NCI-H526 treated with DMSO at 0.1 percent for 48 hours (cell line): ENCODE measurements at places on chromosomes 3 and 15.

DNA sequence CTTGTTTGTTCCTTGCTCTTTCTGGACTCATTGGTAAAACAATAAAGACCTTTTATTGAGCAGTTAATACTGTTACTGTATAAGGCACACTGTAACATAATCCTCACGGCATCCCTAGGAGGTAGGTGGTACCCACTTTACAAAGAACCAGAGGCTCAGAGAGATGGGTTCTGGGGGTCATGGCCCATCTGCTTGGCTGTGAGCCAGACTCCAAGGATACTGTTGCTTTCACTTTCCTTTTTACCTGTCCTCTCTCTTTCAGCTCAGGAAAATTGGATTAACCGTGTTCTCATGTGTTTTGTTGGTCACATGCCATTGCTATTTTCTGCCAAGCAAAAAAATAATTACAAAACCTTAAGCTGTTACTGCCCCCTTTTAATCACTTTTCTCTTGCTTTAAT lies 34.8 kb upstream of the FILIP1L start:
- no peak for DNase-seq

DNA sequence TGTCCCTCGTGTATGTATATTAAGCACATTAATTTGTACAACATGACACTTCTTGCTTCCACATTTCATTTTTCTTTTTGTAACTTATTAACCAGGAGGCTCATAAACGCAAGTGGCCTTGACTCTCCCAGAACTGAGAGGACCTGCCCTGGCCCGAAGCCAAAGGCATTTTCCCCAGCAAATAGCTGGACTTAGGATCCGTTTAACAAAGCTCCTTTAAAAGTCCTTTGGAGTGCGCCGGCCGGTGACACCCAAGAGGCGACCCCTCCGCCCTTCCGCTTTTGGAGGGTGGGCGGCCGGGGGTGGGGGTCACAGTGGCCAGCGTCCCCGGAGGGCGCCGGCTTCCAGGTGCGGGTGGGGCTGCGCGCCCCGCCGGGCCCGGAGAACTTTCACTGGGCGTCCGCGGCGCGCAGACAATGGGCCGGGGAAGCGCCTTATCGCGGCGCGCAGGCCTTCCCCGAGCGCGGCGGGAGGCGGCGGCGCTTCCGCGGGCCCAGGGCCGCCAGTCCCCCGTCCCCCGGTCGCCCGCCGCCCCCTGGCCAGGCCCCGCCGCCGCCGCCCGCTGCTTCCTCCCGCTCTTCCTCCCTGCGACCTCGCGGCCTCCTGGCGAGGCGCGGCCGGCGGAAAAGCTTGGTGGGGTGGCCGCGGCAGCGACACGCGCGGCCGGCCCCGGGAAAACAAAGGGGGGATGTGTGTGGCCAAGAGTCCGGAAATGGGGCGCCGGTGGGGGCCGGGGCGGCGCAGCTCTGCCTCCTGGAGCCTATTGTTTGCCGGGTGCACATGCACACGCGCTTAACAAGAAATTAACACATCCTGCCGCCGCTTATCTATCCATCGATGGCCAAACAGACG lies 613.4 kb downstream of the MCTP2 start:
- DNase-seq = peak; percentile 43

DNA sequence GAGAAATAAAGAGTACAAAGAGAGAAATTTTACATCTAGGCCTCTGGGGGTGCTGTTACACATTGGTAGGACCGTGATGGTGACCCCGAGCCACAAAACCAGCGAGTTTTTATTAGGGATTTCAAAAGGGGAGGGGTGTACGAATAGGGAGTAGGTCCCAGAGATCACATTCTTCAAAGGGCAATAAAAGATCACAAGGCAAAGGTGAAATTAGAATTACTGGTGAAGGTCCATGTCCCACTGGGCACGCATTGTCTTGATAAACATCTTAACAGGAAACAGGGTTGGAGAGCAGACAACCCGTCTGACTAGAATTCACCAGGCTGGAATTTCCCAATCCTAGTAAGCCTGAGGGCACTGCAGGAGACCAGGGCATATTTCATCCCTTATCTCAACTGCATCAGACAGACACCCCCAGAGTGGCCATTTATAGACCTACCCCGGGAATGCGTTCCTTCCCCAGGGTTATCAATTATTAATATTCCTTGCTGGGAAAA lies 4.3 kb downstream of the IRAK2 start:
- DNase-seq = no peak

DNA sequence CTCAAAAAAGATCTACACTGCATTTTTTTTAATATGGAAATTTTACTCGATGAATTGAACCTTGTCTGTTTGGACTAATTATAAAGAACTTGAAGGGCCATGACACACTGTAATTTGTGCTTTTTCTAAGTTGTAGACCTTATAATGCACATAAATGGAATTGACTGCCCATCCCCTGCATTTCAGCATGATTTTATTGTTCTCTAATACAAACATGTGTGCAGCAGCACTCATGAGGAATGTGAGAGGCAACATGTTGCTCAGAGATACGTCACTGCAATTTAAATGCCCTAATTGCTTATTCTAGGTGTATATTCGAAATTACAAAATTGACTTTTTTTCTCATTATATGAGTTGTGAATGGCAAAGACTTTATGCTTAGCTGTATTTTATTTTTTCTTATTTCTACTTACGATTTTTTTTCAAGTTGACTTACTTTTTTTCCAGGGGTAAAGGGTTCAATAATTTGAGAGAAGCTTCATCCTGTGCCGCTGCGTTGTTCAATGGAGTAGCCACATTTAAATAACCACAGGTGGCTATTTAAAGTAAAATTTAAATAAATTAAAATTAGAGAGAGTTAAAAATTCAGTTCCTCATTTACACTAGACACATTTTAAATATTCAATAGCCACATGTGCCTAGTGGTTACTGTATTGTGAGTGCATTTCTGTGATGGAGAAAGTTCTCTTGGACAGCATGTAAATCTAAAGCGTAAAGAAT lies 1346.4 kb downstream of the ROBO1 start:
- DNase-seq = no peak

DNA sequence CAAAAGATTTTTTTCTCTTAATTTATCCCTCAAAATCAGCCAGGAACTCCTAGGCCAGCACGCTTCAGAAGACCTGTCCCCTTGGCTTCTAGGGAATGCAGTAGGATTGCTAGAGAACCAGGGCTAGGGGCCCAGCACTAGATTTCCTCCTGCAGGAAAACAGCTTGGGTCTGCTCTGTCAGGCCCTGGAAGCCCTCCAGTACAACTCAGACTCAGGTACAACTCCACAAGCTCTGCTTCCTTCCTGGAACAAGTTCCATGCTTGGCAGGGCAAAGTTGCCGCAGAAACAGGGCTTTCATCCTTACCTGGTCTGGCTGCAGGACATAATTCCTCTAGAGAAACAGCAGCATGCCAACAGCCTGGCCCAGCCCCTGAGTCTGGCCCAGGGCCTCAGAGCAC lies 96.1 kb upstream of the CTNNB1 start:
- DNase-seq = no peak

DNA sequence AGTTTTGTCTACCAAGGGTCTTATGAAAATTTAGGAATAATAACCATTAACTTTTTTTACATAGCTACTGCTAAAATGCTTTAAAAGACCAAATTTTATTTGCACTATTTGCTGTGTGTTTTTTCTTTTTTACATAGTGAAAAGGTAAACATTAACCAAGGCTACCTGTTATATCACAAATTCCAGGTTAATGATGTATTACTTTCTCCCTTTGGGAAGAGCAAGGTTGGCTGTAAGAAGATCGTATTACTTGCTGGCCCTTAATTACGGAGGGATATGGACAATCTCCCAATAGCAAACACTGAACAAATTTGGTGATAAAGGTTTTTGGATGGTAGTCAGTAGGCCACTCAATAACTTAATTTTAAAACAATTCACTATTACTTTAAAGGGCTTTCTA lies 22.4 kb downstream of the LRRC58 start:
- no peak for DNase-seq

DNA sequence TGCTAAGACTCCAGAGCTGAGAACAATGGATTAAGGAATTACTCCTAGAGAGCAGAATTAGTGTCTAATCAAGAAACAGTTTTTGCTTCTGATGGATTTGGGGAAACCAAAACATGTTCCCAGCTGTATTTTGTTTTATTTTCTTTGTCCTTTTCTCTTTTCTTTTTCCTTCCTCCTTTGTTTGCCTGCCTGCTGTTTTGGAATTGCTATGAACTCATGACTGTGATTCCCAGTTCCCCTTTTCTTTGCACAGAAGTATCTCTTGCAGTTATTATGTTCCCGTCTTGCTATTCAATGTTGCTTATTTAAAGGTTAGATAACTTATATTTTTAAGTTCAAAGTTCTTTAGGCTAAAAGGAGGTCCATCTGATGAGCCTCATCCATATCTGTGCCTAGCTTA lies 77.0 kb upstream of the GBE1 start:
- no peak for DNase-seq

DNA sequence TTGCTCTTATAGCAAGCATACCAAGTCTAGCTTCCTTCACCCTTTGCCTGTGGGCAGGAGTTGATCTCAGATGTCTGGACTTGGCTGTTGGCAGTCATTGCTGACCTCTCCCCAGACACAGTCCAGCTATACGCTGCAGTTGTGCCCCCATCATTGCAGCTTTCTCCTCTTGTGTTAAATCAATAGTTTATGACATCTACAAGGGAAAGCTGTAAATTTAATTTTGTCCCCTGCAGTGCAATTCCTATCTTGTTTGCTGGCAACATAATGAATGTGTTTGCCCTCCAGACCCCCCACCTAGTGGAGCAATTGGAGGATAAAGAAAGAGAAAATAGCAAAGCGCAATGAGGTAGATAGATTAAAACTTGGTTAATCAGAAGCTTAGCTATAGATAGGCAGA lies 280.2 kb downstream of the LSAMP start:
- DNase-seq = no peak

DNA sequence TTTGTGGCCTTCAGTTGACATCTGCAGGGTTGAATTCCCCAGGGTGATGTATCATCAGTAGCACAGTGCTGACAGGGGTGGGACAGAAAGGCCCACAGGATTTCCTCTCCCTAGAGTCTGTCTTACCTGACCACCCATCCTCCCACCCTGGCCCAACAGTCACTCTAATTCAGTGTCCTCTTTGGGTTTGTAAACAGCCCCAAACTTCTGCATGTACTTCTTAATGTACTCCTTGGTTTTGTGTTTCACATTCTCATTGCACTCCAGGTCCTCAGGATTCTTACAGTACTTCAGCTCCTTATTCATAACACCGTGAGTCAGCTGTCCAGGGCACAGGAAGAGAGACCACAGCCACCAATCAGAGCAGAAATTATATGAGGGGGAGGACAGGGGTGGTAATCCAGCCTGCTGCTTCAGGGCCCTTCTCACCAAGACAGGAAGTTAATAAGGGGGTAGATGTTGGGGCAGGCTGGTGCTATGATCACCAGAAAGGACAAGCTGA lies 37.5 kb downstream of the NBEAL2 start:
- DNase-seq = no peak
